Esophagus squamous epithelium (tissue), 5 donors: ENCODE measurements at places on chromosomes 2 and 18. TPM values are rescaled to one million over a fixed set of nuclear protein-coding genes. Genes with fewer than 3 reads are reported as not detected.

DNA sequence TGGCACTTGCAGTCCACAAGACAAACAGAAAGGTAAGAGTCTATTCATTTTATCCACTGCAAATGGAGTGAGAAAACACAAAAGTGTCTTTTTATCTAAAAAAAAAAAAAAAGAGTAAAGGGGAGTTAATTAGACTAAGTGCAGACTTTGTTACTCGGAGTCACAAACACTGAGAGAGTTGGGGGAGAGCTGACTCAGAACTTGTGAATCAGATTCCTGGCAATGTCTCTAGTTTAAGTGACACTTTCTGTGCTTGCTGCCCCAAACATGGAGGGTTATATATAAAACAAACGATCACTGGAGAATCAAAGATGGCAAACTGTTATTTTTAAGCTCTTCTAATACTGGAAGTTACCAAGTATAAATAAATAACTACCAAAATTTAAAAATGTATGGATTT is 505.8 kb upstream of the NRP2 start:
- no peak for DNase-seq

DNA sequence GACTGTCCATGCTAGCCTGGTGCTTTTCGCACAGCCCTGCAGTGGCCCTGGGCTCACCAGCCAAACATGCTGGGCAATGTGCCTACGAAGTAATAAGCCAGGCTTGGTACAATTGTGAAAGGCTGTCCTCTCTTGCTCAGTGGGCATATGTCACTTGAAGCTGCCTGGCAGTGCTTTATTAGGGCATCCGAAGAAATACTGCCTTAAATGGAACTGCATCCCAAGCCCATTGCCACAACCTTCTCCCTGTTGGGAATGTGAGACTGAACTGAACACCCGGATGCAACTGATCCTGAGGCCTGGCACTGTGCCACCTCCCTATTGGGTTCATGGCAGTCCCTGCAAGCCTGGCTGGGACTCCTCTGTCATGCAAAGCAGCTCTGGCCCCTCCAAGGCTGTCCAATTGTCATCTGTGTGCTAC is 15.9 kb downstream of the CAPG start:
- DNase-seq, result no peak

DNA sequence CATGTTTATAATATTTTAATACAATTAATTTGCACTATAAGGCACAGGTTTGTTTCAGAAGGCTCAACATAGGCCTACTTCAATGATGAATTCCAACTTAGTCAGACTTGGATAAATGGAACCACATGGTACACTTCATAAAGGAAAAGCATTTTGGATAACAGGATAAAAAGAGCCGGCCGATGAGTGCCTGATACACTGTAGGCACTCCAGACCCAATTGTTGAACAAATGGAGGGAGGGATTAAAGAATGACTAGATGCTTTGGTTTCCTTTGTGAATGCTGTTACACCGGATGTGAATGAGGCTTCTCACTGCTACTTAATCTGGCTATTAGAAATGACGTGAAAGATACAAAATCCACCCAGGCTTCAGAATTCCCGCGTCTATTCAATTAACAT is 104.1 kb upstream of the KCTD1 start:
- DNase-seq, result no peak

The PRKRA gene
- total RNA-seq, result 36.6 TPM

GRCh38 chr18:72848503-72849237 is 19.1 kb downstream of the NETO1 start:
- no peak for DNase-seq

DNA sequence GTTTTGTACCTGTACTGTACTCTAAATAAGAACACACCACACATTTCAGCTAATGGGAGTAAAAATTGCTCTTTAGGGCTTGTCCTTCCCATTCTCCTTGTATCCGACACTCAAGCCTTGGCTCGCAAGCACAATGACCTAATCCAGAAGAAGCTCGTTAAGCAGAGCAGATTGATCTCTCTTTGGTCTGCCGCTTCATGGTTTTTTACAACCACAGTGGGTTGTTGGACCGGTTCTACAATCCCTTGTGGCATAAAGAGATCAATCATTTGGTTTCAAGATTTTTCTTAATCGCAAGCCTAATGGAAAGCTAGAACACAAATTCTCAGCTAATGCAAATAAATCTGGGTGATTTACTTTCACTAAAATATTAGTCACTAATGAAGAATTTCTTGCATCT is 662.1 kb downstream of the LRP1B start:
- no peak for DNase-seq

The SERPINB13 gene
- total RNA-seq, result 354 TPM

GRCh38 chr18:49645841-49646351 is 84.0 kb downstream of the LIPG start:
- no peak for DNase-seq

GRCh38 chr18:23159344-23159743 is 24.1 kb downstream of the CABLES1 start:
- DNase-seq, result no peak

The GALNT3 gene
- total RNA-seq, result 30.9 TPM

GRCh38 chr2:210046851-210047500 is 44.5 kb downstream of the RPE start:
- DNase-seq, result no peak

The IL18R1 gene
- total RNA-seq, result 2.3 TPM

- DNase-seq, result no peak
These were observed 124.7 kb downstream of the CABLES1 start for GRCh38 chr18:23259701-23260681.

GRCh38 chr18:10971717-10972116 is 177.7 kb downstream of the PIEZO2 start:
- no peak for DNase-seq

DNA sequence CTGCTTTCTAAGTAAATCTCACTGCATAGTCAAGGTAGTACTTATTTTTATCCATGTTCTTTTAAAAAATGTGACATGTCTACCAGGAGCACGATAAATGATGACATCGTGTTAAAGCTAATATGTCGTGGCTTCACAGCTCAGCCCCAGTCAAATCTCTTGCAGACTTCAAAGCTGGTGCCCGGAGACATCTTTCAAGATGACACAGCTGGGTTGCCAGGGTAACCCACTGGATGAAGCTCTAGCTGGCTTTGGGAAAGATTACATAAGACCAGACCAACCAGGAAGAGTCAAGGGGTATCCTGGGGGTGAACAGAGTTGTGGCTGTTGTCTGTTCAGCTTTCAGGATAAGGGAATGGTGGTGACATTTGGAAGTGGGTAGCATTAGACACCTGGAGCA is 67.8 kb downstream of the VSNL1 start:
- no peak for DNase-seq

- no peak for DNase-seq
These were observed 28.9 kb downstream of the MRO start for GRCh38 chr18:50790948-50791347.

DNA sequence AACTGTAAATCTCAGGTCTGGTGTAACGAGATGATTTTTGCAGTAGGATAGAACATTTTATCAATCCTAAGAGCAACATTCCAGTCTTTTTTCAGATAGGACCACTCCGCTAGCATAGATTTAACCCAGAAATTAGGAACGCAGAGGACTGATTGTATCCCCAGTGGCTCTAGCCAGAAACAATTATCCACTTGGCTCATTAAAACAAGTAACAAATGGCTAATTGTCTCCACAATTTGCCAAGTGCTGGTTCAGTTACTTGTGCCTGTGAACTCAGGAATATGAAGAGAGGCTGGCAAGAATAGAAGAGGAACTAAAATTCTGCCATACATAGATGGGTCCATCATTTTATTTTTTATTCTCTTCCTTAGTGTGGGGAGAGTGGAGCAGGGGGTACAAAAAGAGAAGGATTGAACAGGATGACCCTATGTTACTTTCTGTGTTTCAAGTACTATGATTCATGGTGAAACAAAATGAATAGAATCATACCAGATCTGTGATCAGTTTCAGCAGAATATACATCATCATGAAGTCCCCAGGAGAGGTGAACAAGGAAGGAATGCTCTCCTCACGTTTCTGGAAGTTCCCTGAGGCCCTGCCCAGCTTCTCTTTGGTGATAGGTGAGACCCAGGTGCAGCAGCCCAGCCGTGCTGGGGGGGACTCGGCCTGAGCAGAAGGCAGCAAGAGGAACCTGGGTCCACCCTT is 121.6 kb downstream of the ARL4C start:
- DNase-seq, result no peak

DNA sequence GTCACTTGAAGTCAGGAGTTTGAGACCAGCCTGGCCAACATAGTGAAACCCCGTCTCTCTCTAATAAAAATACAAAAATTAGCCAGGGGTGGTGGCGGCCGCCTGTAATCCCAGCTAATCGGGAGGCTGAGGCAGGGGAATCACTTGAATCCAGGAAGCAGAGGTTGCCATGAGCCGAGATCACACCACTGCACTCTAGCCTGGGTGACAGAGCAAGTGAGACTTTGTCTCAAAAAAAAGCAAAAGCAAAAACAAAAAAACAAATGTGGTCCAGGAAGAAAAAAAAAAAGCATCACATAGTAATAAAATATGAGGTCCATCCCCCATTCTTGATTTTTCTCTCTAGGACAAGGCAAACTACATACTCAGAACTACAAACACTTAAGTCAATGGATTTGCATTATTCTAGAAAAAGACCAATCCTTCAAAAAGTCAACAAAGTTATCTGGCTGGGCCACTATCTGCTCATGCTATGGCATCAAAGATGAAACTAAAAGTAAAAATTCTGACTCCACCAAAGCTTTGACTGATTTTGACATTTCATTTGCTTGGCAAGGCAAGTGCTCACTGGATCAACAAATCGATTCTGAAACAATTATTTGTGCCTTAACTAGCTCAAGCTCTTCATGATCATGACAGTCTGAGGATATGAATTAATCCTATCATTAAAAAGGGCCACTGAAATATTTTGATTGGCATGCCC is 28.4 kb downstream of the MEX3C start:
- no peak for DNase-seq

The ZC3H6 gene
- total RNA-seq, result 2.4 TPM

GRCh38 chr2:189261431-189261841 is 81.9 kb upstream of the COL5A2 start:
- DNase-seq, result no peak

- DNase-seq, result no peak
These were observed 33.8 kb downstream of the CCDC93 start for GRCh38 chr2:117979911-117980701.

The UCN gene
- not detected for total RNA-seq

DNA sequence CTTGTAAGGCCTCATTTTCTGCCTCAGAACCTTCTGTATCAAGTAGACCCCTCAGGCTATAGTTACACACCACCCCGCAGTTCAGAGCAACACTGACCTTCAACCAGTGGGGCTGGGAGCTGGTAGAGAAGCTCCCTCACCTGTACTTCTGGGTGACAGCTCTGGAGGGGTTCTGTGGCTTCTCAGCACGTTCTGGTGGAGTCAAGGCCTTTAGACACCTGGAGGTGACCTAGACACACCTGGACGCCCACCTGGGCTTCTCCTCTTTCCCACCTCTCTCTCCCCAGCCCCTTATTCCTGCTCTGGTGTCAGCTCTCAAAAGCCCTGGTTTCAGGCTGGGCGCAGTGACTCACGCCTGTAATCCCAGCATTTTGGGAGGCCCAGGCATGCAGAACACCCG is 7.3 kb upstream of the CIB4 start:
- no peak for DNase-seq

The PPIL3 gene
- total RNA-seq, result 10.2 TPM

- no peak for DNase-seq
These were observed 9.4 kb upstream of the RALB start for GRCh38 chr2:120243211-120243610.

GRCh38 chr2:16625201-16625729 is 40.4 kb downstream of the CYRIA start:
- no peak for DNase-seq

The TUBA3E gene
- not detected for total RNA-seq

- no peak for DNase-seq
These were observed 46.7 kb downstream of the DAPL1 start for GRCh38 chr2:158841850-158842249.

The MERTK gene
- 12.2 TPM for total RNA-seq

DNA sequence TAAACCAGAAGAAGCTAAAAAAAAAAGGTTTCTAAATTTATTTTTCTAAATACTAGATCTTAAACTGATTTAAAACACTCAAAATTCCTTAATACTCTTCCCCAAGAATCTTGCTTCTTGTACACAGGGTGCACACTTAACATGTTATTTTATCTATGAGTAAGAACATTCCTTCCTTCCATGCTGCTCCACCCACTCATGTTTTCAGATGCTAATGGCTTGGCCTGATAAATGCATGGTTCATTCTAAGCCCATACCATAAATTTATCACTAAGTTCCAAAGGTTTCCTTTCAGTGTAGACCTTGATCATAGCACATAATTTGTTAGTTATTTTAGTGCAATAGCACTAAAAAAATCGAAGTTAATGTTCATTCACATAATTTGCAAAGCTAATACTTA is 8.1 kb downstream of the FBXO48 start:
- DNase-seq, result no peak

GRCh38 chr2:73999881-74000597 is 15.3 kb downstream of the TET3 start:
- DNase-seq, result no peak

- DNase-seq, result no peak
These were observed 248.9 kb downstream of the GLI2 start for GRCh38 chr2:120984452-120985173.

- DNase-seq, result no peak
These were observed 91.4 kb upstream of the CHST9 start for GRCh38 chr18:27276479-27276878.

DNA sequence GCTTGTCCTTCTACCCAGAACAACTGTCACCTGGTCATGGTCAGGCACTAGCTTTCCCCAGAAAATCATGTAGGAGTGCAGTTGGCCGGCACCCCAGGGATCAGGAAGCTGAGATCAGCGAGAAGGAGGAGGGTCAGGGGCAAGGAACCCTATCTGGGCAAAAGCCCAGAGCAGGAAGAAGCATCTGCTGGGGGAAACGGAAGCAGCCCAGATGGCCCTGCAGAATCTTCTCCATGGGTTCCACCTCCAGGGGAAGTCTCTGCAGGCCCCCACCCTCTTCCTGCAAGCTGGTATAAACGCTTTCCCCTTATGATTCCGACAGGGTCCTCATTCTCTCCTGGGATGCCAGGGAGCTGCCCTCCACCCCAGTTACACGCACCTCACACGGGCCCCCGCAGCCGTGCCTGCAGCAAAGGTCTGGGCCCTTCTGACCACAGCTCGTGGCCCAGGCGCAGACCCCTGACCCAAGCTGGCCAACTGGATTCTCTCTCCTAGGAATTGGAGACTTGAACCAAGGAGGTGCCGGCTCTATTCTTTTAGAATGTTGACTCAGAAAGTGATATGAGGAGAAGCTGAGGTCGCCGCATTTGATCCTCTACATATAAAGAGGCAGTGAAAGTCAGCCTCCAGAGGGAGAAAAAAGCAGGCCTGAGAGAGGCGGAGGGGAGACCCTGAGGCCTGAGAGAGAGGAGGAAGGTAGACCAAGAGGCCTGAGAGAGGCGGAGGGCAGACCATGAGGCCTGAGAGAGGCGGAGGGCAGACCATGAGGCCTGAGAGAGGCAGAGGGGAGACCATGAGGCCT is 71.0 kb downstream of the STPG4 start:
- DNase-seq, result no peak

GRCh38 chr2:46538393-46538792 is 59.0 kb downstream of the TMEM247 start:
- DNase-seq, result no peak

The FOXD4L1 gene
- not detected for total RNA-seq
